Stimulated activated CD4-positive, alpha-beta T cell treated with anti-CD3 and anti-CD28 coated beads, Interleukin-15, amount 100 ng/mL, for 48 hours (primary cell): ENCODE measurements at places on chromosomes 1 and 21.

DNA sequence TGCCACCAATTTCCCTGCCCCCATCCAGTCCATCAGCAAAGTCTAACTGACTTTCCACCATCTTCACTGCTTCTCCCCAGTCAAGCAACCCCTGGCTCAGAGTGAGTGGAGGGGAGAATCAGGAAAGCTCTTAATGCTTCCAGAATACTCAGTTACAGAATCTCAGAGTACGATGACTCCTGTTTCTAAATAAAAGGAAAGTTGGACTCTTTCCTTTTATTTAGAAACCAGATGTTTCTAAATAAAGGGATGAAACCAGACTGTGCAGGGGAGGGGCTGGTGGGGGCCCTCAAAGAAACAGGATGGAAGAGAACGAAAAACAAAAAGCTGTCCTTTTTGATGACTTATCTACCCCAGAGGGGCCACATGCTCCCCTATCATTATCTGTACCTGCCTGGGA, 85.2 kb upstream of the PPM1J start:
- DNase-seq, result no peak

DNA sequence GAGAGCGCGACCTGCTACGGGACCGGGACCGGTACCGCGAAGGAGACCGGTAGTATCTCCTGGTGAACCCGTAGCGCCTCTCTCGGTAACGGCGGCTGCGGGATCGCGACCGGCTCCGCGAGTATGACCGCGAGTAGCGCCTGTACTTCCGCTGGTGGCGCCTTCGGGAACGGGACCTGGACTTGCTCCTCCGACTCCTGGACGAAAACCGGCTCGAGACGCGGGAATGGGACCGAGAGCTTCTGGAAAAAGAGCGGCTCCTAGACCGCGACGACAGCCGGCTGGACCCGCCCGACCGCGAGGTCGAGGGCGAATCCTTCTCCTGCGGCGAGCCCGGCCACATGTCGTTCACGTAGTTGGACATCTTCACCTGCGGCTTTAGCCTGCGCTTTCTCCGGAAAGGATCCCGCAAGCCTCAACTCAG, 642 bp downstream of the RSRP1 start:
- DNase-seq, result no peak

DNA sequence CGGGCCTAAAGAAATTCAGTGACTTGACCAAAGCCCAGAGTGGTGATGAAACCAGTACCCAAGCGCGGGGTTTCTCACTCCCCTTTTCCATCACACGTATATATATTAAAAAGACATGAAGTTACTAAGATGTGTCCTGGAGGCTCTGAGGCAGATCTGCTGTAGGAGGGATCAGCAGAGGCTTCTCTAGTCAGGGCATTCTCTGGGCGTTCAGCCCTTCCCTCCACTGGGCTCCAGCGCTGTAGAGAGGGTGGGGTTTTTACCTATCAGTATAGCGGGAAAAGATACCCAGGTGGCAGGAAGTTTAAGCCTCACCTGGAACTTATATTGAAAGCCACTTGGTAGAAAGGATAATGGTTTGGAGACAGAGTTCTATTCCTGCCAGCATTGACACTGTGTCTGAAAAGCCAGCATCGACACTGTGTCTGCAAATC, 862 bp upstream of the PLEKHO1 start:
- DNase-seq, result no peak

- DNase-seq, result no peak
These were observed 34.1 kb upstream of the SUCO start for GRCh38 chr1:172498857-172499256.

DNA sequence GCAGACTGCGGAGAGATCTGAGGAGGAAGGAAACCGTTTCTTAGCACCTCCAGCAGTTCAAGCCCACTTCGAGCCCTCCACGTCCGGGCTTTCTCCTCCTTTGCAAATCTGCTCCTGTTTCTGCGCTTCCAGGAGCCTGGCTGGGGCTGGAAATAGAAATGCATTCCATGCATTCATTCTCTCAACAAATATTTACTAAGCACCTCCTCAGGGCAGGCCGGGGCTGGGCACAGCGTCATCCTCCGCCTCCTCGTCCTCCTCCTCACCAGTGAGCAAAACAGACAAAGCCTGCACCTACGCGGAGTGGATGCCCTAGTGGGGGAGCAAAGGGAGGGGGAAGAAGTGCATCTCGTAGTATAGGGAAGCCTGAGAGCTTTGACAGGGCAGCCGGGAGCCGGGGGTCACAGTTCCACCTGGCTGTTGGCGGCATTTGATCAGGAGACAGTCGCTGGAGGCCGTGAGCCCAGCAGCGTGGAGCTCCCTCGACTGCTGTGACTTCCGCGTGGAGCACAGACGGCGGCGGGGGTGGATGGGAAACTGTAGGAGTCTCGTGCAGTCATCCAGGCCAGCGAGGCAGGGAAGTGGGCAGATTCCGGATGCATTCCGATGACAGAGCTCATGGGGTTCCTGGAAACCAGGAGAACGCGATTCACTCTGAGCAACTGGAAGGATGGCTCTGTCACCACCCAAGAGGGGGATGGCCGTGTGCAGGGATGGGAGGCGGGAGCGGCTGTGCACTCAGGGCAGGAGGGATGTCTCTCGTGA, 93.5 kb downstream of the SIK1 start:
- no peak for DNase-seq

- no peak for DNase-seq
These were observed 10.8 kb upstream of the IER5 start for GRCh38 chr1:181077576-181078242.

- DNase-seq, result no peak
These were observed 36.7 kb downstream of the EGLN1 start for GRCh38 chr1:231385416-231385748.

DNA sequence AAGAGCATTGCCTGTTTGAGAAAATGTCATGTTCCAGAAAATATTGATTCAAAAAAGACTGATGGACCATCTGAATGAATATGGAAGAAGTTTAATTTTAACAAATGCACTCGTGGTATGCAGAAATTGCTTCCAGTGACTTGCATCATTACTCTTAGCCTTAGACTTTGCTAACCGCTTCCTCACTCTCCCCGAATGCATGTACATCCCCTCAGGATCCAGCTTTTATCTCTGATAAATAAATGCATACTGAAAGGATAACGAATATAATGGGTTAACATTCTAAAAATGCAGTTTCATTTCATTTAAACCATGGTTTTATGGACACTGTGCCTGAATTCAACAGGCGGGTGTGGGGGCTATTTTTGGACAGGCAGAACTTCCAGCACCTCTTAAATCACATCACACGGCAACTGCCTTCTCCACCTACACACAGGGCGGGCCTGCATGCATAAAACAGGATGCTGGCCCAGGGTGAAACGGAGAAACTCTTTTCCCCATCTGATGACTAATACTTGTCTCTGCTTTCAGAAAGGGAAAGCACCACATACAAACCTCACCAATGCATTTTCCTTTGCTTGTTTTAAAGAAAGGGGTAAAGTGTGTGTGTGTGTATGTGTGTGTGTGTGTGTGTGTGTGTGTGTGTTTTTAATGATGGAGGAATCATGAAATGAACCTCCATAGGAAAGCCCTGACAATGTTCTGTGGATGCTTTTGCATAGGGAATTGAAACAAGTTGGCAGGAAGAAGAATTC, 48.7 kb downstream of the SPAG17 start:
- peak; percentile 7 for DNase-seq

GRCh38 chr1:23456226-23456625, 27.8 kb downstream of the ASAP3 start:
- no peak for DNase-seq

- no peak for DNase-seq
These were observed 204.7 kb downstream of the LHX8 start for GRCh38 chr1:75338616-75339483.

GRCh38 chr1:53292690-53293089, 35.2 kb downstream of the LRP8 start:
- no peak for DNase-seq

DNA sequence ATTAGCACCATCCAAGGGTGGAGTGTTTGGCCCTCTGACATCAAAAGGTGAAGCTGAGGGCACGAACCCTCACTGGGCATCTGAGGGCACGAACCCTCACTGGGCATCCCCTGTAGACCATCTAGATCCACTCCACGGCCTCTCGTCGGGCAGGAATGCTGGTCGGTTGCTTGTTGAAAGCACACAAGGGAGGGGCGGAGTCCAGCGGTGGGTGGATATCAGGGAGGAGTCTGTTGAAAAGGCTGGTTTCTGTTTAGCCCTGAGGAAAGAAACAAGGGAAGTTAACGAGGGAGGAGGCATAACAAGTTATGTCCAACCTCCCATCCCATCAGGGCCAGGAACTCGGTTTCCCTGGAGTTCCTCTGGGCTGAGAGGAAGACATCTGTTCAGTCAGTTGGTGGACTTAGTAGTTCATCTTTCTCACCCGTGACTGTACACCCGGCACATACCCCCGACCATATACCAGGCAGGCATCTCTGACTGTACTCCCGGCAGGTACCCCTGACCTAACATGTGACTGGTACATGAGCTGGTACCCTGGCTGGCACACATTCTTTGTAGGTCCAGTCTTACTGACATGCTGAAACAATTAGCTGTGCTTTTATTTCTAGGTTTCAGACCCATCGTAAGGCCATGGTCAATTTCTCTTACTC, 32.1 kb upstream of the PDE9A start:
- no peak for DNase-seq

- DNase-seq, result no peak
These were observed 35.4 kb downstream of the RSPH1 start for GRCh38 chr21:42460391-42461184.

- DNase-seq, result no peak
These were observed 52.3 kb upstream of the DUSP10 start for GRCh38 chr1:221794079-221794670.

DNA sequence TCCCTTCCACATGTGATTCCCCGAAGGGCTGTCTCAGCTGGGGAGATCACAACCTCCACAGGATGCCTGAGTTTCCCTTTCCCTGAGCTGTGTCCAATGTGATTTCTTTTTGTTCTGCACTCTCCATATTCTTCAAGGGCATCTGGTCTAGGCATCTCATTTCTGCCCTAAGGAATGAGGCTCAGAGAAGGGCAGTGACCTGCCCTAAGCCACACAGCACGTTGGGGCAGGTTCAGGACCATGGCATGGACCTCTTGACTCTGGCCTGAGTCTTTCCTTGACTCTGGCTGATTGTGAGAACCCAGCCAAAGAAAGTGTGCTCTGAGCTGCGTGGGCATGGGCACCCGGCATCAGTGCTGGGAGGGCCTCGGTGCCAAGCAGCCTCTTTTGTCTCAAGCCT, 590.3 kb downstream of the PTPRU start:
- no peak for DNase-seq

DNA sequence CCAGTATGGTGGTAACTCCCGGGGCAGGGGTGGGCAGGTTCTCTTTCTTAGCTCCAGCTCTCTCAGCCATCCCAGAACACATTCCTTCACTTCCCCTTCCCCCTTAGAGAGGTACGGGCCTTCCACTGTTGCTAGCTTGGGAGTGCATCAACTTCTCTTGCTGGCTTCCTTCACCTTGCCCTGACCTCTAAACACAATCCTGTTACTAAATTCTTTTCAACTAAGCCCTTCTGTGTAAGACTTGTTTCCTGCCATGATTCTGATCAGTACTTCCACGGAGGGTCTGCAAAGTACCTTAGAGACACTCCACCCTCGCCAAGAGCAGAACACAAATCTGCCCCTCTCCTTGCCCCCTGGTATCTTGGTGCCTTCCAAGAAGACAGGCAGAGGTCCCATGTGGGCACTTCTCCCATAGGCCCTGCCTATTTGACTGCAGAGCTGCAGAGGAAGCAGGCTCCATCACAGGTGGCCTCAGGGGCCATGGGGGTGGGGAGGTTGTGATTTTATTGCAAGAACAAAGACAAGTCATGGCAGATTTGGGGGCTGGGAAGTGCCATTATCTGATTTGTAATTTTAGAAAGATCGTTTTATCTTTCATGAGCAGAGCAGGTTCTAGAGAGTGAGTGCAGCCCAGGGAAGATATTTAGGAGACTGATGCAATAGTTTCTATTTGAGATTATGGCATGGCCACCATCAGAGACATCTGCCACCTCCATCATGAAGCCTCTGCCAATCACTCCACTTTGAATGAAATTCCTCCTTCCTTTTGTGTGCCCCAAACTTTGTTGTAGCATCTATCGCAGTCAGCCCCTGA, 182.5 kb upstream of the JUN start:
- DNase-seq, result no peak

DNA sequence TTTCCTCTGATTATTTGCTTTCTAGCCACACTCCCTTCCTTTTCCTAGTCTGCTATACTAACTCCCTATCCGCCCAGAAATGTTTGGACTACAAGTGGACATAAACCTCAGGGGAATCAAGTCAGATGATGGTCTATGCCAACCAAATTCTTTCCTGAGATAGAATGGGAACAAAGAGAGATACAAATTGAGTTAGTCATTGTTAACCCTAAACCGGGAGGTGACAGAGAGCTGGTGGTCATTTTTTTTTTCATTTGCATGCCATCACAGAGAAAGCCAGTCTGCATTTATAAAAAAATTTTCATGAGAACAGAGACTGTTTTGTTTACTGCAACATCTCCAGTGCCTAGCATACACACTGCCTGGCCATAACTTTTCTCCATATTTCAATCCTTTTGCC, 35.0 kb downstream of the MYSM1 start:
- no peak for DNase-seq

- no peak for DNase-seq
These were observed 85.0 kb downstream of the MRPL37 start for GRCh38 chr1:54284781-54285529.

- no peak for DNase-seq
These were observed 29.5 kb upstream of the REG4 start for GRCh38 chr1:119840745-119841144.

GRCh38 chr1:203127666-203128430, at the start of gene ADORA1:
Gene ADORA1 (plus strand): TSS chr1:203127726. CDS start chr1:203128842, 1,116 bp downstream.
- DNase-seq, result no peak

GRCh38 chr1:164180824-164181223, 378.2 kb upstream of the PBX1 start:
- DNase-seq, result no peak

DNA sequence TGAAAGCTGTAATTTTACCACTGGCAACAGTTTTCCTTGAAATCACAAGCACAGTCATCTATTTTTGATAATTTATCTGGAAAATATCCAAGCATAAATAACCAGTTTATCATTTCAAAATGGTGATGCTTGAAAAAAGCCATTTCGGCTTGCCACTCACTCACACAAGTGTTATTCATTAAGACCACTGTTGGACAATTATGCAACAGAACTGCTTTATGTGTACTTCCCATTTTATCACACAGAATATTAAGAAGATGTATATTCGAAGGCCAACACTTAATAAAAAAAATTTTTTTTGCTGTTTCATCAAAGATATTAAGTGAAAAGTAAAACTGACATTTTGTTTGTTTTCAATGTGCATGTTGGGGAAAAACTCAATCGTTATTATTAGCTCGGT, 62.3 kb downstream of the EIF4G3 start:
- no peak for DNase-seq

- no peak for DNase-seq
These were observed 76.6 kb downstream of the GIPC2 start for GRCh38 chr1:78122389-78122788.

GRCh38 chr1:111241797-111242196, 14.3 kb downstream of the CHI3L2 start:
- no peak for DNase-seq
